Suppressor macrophage (primary cell): ENCODE measurements at places on chromosomes 16 and 17.

- DNase-seq, result peak; percentile 68
Measured at GRCh38 chr17:31068291-31068690, 26.5 kb upstream of the NF1 start.

DNA sequence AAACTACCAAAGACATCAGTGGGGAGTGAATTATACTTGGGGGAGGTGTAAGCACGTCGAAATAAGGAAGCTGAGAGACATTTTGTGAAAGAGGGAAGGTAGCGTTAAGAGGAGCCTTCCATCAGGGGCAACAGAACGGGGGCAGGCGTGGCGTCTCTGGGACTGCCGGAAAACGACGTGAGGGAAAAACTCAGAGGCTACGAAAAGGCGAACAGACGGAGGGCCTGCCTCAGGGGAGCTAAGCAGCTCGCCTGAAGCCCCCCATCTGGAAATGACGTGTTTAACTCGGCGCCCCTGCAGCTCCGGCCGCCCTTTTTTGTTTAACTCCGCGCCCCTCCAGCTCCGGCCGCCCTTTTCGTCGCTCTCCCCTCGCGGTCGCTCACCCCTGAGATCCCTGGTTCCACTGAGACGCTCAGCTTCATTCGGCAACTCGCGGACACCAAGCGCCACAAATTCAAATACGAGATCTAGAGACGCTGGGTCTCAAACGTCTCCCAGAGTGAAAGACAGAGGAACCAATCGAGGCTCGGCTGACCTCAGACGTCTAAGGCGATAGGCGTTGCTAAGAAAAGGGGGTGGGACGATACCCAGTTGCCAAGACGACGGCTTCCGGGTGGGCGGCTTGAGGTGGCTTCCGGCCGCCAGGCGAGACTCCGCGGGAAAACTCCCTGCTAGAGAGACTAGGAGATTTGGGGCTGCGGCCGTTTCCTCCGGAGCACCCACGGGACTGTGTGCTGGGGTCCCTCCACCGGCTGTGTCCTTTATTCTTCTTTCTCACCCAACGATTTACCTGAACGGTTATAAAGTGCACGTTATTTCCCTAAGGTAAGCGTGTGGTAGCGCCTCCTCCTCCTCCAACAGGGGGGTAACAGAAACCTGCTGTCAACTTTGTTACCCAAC is 383.2 kb downstream of the ZFHX3 start:
- DNase-seq, result peak; percentile 98

DNA sequence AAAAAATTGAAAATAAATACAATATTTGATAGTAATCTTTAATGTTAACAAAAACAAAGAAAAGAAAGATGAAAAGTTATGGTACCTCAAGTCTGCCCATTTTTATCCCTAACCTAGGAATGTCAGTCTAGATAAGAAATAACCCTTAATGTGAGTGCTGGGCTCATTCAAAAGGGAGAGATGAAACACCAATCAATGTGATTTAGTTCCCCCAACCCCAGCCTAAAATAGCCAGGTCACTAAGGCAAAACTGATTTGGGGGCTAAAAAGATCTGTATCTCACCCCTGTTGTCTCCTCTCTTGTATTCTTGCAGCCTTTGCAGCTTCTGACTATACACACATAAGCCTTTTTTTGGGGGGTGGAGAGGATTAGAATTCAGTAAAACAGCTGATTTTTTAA is 3.2 kb upstream of the IGF2BP1 start:
- no peak for DNase-seq

DNA sequence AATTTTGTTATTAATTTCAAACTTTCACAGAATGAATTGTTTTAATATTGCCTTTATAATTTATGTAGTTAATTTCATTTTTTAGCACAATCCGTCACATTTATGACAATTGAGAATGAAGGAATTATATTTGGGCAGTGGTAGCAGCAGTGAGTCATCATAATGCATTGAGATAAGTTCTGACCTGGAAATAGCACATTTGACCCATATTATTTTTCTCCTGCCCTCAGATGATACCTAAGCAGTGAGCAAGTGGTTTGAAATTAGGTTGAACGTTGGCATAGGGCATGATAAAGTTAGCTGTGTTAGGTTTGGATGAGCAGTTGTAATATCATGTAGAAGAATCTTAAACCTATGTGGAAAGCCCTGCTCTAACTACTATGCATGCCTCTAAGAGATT is 1431.3 kb upstream of the CDH8 start:
- no peak for DNase-seq
